Bone marrow (tissue), 2 donors: ENCODE measurements at places on chromosomes 6 and 20.

DNA sequence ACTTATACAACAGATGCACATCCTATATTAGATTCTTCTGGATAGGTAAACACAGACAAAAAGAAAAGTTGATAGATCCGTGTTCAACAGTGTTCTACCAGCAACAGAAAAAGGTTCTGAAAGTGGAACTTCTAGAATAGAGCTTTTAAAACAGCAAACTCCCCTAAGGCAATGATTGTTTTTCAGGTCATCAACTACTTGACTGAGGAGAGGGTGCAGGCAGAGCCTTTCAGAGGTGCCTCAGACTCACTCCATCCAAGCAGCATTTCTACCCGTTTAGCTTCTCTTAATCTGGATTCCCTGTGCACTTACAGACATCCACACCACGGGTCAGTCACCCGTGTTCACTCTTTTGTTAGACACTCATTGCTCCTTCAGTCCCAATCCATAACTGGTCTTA is 28.9 kb downstream of the FYN start:
- DNase-seq: no peak

DNA sequence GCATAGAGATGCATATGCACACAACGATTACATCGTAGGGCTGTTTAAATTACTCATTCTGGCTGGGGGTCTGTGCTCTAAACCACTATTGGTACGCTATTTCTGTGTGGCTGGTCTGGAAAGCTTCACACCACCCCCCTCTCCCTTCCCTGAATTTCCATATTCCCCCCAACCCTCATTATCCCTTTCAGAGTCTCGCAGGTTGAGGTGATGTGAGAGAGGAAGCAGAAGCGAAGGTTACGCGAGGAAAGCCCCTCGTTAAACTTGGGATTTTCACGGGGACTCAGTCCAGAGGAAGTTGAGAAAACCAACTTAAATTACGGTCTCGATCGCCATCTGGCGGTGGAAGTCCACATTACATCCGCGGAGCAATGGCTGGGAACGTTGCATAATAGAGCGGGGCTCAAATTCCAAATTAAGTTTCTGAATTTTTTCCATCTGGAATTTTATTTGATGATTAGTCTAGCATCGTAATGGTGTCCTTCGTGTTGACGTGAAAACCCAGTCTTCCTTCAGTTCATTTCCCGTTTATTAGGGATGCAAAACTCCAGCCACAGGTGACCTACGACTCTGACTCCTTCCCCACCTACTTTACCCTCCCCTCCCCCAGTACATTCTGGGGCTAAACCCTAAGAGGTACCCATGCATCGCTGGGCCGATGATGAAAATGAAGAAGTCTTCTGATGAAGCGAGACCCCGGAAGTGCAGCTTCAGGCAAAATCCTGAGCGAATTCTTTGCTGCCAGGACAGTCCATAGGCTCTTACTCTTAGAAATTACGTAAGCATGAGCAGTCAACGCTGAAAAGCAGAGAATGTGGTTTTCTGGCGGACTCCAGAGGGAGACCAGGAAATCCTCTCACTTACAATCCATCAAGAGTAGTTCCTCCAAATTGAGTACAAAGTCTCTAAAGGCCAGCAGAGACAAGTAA is 19.7 kb downstream of the HLA-DOB start:
- peak; percentile 38 for DNase-seq

- DNase-seq: no peak
Observed at GRCh38 chr20:19428324-19428723, 215.9 kb downstream of the SLC24A3 start.

GRCh38 chr6:31729979-31730630 is 1.0 kb upstream of the DDAH2 start:
- peak; percentile 57 for DNase-seq

GRCh38 chr6:144753023-144753705 is 468.0 kb downstream of the UTRN start:
- DNase-seq: no peak
